ENCODE measurements at places on chromosomes 3 and 15.

DNA sequence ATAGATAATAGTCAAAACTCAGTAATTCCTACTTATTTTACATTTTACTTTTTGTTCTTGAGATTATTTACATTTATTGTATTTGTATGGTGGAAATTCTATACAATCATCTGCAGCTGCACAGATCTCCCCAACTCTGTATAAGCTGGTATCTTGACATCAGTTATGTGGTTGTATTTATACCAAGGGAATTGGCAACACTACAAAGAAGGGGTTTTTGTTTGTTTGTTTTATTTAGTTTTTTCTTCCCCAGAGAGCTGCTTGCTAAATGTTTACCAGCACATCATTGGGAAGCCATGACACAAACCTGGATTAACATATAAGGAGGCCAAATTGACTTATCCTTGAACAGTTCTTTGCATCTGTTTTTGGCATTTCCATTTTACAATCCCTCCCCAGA is 389.2 kb upstream of the KCNMB2 start:
- H3K27me3 ChIP-seq, result no peaks in the 10 kb centered on the region
- H3K4me1 ChIP-seq, result no peaks in the 10 kb centered on the region
- no peaks in the 10 kb centered on the region for H3K36me3 ChIP-seq
- H3K27ac ChIP-seq, result no peak overlapping the region

GRCh38 chr3:194072097-194072428 is 63.9 kb upstream of the HES1 start:
- H3K27ac ChIP-seq, result peak overlapping the region; percentile 14
- peaks cover 4% of the 10 kb centered on the region for H3K36me3 ChIP-seq
- H3K27me3 ChIP-seq, result peaks cover 39% of the 10 kb centered on the region
- peaks cover 5% of the 10 kb centered on the region for H3K4me1 ChIP-seq

- H3K27me3 ChIP-seq, result no peaks in the 10 kb centered on the region
- H3K36me3 ChIP-seq, result peaks cover 3% of the 10 kb centered on the region
- peaks cover 3% of the 10 kb centered on the region for H3K4me1 ChIP-seq
- H3K27ac ChIP-seq, result no peak overlapping the region
- no peak overlapping the region for H3K4me3 ChIP-seq
These were observed 281.0 kb upstream of the TBL1XR1 start for GRCh38 chr3:177478170-177478867.

GRCh38 chr15:20340931-20341661 is 200.5 kb downstream of the GOLGA6L6 start:
- H3K27ac ChIP-seq, result no peak overlapping the region
- no peaks in the 10 kb centered on the region for H3K36me3 ChIP-seq
- no peaks in the 10 kb centered on the region for H3K27me3 ChIP-seq
- peak; percentile 45 for DNase-seq

- no peak overlapping the region for H3K27ac ChIP-seq
- no peak for DNase-seq
- peaks cover 56% of the 10 kb centered on the region for H3K27me3 ChIP-seq
- no peak overlapping the region for H3K4me3 ChIP-seq
These were observed 33.1 kb downstream of the DZIP1L start for GRCh38 chr3:138082085-138082991.

Measured in T-helper 17 cell (primary cell).